ENCODE measurements at places on chromosomes 3 and 15.
A peak's percentile ranks its signal among the peaks of the same experiment; 100 is the strongest.

DNA sequence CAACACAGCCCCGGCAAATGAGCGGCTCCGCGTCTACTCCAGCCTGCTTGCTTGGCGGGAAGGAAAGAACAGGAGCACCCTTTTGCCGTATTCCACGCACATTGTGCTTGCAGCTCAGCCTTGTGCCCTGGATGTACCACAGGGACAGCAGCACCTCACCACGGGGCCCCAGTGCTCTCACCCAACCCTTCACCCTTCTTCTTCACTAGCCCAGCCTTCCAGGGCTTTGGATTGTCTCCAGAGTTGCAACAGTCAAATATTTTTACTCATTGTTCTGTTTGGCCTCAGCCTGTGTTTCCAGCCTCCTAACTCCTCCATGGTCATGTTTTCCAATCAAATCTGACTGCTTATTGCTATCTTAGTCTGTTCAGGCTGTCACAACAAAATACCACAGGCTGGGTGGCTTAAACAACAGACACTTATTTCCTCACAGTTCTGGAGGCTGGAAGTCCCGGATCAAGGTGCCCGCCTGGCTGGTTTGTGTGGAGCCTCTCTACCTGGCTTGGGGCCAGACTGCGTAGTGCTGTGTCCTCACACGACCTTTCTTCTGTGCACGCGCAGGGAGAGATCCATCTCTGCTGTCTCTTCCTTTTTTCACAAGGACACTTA lies 79.2 kb upstream of the ABHD17C start:
- peak; percentile 27 for DNase-seq

- DNase-seq = peak; percentile 79
These were observed 575 bp upstream of the PCYT1A start for GRCh38 chr3:196288141-196288460.

- peak; percentile 69 for DNase-seq
These were observed 110.6 kb downstream of the MAGI1 start for GRCh38 chr3:65928110-65928509.

DNA sequence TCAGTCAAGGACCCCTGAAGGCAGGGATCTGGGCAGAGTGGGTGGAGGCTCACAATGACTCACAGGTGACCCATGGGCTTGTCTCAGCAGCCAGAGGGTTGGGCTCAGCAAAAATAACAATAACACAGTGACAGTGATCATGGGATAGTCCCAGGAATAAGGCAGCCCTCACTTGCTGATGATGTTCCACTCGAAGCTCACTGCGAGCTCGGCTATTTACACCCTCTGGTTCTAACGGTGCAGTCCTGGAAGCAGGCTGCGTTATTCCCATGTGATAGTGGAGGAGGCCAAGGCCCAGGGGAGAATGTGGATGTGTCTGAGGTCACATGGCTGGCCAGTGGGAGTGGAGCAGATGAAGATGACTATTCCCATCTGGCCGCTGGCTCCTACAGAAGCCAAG lies 16.2 kb downstream of the CCDC33 start:
- no peak for DNase-seq

DNA sequence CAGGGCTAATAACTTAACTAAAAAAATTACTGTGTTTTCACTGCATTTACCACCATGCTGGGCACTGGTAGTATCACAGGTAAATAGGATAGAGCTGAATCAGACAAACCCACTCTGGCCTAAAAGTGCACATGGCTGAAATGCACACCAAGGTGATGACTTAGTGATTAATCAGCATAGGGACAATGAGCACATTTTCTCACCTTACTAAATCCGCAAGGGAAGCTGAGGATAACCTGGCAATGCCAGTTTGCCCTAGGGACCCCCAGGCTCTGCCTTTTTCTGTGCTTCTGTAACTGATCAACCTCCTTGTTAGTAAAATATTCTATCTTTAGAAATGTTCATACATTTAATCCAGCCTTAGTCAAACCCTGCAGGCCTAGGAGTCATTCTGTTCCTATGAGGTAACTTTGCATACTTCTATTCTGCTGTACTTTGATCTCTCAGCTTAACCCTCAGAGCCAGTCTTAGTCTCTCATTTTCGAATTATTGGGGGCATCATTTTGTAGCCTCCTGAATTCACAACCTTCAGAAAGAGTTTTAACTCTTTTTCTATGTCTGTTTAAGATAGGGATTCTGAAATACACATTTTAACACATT lies 562.9 kb upstream of the KCNMB2 start:
- DNase-seq = no peak

- no peak for DNase-seq
These were observed 50.2 kb downstream of the HERC2 start for GRCh38 chr15:28271697-28272260.

DNA sequence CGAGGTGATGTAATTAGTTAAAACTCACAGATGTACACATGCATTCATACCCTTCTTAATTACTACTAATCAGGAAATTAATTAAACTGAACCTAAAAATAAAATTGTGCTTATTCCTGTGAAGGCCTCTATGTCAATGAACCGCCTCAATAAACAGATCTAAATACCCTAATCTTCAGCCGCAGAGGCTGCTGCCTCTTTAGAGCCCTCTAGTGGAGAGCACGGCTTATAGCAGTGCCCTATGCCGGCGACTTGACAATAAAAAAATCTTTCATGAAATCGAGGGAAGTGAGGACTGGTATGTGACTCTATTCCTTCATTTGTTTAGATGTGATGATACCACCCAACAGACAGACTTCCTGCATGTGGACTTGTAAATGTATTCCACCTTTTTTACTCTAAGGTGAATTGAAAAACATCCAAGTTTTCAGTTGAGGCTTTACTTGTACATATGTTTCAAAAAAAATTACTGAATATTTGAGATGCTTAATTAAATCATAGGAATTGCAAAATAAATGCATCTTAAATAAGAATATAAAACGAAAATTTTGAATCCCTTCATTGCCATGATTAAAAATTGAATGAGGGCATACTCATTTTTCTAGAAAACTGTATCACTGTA lies 8.3 kb upstream of the EPHA3 start:
- DNase-seq = peak; percentile 75

- DNase-seq = no peak
These were observed 157.5 kb upstream of the HES1 start for GRCh38 chr3:193978486-193978885.

- DNase-seq = no peak
These were observed 49.8 kb downstream of the PLD1 start for GRCh38 chr3:171760477-171760876.

DNA sequence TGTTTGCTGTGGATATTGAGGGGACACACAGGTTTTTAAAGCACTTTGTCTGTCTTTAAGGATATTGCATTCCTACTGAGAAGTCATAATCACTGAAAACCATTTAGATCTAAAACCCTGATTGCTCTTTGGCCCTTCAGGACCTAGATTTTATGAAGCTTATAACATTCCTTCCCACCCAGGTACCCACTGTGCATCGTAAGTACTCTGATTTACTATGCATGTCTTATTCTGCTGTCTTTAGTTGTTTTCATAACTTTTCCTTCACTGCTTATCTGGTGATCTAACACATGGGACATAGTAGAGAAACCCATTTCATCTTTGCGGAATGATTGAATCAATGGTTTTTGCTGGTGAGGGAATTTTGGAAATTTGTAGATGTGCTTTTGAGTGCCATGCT lies 247.0 kb upstream of the RARB start:
- no peak for DNase-seq

DNA sequence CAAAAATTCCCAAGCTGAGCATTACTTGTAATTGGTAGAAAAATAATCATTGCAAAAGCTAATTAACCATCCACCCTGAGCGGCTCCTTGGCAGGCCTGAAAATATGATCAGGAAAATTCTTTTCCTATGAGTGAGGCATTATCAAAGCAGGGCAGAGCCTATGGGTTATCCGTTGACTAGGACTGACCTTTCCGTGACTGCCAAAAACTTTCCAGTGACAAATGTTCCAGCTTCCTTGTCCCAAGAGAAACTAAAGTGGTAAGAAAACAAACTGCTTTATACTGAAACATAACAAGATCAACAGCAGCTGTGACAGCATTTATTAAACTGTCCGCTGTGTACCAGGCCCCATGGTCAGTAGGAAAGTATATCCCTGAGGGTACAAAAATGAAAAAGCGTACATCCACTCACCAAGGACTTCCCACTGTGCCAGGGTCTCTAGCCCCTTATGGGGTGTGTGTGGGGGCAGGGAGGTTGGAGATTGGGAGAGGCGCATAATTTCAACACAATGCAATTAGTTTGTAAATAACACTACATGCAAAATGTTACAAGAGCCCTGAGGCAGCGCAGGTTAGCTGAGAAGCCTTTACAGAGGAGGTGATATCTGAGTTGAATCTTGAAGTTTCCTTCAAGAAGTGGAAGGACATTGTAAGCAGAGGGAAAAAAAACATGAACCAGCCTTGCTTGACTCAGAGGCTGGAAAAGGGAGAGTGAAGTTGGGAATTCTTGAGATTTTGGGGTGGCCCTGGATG lies 8.5 kb downstream of the LIPC start:
- no peak for DNase-seq

GRCh38 chr15:23420806-23421575 lies 26.1 kb downstream of the GOLGA6L2 start:
- no peak for DNase-seq

GRCh38 chr3:28053759-28054158 lies 187.7 kb upstream of the CMC1 start:
- no peak for DNase-seq

GRCh38 chr15:39232512-39232911 lies 348.4 kb upstream of the THBS1 start:
- DNase-seq = no peak

GRCh38 chr3:69491975-69492374 lies 106.1 kb upstream of the FRMD4B start:
- no peak for DNase-seq
